Erythroblast (primary cell): ENCODE measurements at places on chromosomes 7 and 10.

DNA sequence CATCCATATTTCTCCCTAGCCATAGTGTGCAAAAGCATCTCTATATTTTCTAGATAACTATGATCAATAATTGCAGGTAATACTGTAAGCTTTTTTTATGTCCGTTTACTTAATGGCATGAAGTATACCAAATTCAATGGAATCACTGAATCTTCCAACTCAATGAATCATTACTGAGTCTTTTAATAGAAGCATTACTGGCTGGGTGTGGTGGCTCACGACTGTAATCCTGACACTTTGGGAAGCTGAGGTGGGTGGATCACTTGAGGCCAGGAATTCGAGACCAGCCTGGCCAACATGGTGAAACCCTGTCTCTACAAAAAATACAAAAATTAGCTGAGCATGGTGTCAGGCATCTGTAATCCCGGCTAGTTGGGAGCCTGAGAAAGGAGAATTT lies 372.5 kb downstream of the BMPER start:
- no peak for DNase-seq

- DNase-seq: no peak
Measured at GRCh38 chr7:143015084-143015483, 11.8 kb downstream of the OR9A2 start.

DNA sequence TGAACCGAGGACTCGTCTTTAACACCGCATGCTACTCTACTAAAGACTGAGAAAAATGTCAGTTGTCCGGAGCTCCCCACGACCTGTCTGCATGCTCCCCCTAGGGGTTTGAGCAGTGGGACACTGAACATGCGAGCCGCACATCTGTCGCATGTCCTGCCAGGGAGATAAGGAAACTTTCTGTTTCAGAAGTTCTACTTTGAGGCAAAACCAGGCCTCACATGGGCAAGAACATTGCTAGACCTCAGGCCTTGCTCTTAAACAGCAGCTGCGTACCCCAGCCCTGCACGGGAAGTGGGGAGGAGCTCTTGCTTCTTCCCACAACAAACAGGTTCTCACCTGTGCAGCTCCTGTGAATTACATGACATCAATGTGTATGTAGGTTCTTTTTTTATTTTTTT lies 30.3 kb upstream of the HERPUD2 start:
- peak; percentile 8 for DNase-seq

DNA sequence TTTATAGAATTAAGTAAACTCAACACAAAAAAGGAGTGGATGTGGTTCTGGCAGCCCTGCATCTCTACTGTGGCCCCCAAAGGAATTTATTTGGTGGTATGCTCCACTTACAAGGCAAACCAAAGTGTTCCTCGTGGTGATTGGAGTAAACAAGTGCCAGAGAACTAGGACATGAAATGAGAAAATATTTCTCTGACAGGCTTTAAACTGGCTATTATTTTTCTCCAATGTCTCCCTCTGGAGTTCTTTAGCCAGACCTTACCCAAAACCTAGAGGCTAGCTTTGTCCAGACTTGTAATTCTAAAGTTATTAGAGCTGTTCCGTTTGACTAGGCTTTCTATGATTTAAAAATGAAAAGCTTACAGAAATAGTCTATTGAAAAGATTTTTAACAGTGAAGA lies 990.1 kb downstream of the CNTNAP2 start:
- no peak for DNase-seq

- peak; percentile 64 for DNase-seq
Measured at GRCh38 chr10:89426230-89426868, 12.0 kb downstream of the IFIT5 start.

DNA sequence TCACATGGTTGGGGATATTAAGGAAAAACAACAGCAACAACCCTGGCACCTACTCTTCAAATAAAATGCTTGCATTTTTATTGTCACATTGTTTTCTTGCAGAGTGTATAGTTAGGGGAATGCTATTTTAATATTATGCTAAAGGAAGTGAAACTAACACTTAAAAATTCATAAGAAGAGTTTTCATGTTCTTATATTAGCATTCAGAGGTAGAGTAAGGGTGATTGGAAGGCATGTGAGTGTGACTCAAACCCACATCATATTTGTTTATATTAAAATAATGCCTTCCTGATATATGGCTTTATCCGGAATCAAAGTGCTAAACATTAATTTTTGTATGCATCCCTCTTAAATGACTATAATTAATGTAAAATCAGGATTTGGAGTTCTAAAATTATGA lies 59.8 kb upstream of the TES start:
- no peak for DNase-seq

DNA sequence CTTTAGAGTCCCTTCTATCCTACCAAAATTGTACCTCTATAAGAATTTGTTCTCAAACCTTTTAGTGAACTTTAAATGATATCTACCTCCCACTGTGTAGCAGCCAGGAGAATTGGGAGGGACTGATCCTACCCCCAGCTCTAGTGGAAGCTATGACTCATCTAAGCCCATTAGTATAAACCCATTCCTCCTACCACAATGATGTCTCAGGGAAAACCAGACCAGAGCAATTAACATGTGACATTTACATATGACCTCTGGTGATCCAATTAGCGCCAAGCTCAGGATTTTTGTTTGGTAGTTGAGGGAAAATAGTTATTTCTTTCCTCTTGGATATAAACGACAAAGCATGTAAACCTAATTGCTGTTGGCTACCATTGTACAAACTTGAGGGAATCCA lies 33.1 kb upstream of the R3HCC1L start:
- DNase-seq: no peak

- DNase-seq: no peak
Measured at GRCh38 chr10:71234004-71234894, 21.9 kb downstream of the UNC5B start.

DNA sequence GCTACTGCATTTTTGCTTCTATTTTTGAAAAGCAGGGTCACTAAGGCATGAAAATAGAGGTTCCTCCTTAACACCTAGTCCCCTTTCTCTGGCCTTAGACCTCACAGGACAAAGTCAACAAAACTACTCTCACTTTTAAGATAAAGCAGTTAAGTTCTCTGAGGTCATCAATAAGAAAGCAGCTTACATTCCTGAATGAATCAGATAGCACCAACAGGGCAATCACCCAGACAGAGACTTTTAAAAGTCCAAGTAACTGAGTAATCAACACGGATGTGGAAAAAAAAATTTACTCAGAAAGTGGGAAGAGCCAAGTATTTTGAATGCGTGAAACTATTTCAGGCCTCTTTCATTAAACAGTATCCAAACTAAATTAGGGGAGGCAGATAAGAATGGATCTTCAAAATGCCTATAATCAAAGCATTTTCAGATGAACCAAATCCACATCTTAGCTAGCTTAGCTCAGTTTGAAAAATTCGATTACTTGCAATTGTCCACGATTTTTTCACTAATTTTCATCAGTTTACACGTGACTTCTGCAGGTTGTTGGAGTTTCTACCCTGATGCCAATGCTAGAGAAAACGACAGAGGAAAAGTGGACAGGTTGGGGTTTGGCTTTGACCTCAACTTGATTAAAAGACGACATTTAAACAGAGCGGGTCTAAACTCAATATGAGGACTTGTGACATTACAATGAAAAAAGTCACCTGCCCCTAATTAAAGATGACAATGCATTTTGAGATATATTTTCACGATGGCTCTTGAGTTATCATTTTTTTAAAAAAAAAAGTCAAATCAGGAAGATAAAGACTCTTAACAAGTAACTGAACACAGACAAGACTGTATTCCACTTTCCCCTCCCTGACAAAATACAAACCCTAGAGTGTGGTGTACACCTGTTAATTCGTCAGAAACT lies 1.6 kb downstream of the BEND7 start:
- DNase-seq: no peak

- DNase-seq: no peak
Measured at GRCh38 chr10:77600640-77601039, 37.0 kb downstream of the KCNMA1 start.

DNA sequence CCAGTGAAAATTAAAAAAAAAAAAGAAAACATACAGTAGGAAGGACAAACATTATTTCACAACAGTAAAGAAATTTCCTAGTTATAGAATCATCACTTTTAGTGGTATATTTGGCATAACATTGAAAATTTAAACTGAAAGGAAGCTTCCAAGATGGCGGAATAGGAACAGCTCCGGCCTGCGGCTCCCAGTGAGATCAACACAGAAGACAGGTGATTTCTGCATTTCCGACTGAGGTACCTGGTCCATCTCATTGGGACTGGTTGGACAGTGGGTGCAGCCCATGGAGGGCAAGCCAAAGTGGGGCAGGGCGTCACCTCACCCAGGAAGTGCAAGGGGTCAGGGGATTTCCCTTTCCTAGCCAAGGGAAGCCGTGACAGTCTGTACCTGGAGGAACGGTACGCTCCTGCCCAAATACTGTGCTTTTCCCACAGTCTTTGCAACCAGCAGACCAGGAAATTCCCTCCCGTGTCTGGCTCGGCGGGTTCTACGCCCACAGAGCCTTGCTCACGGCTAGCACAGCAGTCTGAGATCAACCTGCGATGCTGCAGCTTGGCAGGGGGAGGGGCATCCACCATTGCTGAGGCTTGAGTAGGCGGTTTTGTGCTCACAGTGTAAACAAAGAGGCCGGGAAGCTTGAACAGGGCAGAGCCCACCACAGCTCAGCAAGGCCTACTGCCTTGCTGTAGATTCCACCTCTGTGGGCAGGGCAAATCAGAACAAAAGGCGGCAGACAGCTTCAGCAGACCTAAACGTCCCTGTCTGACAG lies 19.4 kb downstream of the PON3 start:
- DNase-seq: no peak

GRCh38 chr7:120691915-120692314 lies 166.0 kb downstream of the TSPAN12 start:
- DNase-seq: no peak

- no peak for DNase-seq
Measured at GRCh38 chr7:91692800-91693199, 187.7 kb downstream of the MTERF1 start.

DNA sequence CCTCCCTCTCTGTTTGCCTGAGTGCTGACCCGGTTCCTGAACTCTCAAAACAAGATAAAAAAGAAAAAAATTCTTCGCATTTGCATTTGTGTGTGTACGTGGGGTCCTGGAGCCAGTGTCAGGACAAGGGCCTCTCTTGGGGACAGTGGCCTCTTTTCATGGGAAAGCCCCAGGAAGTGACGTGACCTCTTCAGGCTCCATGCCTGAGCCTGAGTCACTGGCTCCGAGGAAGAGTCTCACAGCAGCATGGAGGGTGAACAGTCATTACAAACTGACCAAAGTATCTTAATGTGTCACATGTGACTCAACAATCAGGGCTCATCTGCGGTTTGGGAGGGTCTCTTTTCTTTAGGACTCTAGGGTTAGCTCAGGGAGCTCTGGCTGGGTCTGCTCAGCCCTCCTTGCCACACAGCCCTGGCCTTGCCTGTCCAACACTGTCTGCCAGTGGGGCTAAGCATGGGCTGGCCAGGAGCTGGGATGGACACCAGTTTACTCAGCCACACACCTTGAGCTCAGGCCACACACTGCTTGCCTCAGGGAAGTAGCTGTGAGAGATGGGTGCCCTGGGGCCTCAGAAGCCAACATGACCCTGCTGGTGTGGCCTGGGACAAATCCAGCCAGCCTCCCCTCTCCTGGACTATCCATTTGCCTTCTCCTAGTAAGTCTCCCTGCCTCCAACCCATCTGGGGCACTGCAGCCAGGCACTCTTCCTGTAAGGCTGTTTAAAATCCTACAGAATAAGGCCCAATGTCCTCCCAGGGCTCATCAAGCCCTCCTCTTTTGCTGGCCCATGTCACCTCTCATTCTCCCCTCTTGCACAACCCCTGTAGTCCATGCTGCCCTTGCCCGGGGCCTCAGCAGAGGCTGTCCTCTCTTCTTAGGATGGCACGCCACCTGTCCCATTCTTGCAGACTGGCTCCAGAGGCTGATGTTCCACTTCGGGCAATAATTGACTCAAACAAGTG lies 10.5 kb downstream of the TMEM273 start:
- no peak for DNase-seq

DNA sequence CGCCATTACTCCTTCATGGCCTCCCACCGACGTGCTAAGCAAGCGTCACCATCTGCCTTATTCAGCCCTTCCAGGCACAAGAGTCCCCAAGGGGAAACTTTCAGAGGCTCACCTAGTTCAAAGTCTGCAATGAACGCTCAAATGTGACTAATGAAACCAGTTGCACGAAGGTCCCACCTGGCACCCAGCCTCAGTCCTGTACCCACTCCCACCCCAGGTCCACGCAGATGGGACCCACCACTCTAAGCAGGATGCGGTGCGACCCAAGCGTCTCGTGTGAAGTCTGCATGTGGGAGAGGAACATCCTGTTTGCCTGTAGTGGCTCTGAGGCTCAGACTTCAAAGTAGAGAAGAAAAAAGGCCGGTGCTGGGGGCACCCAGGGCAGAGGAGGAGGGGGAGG lies 40.3 kb downstream of the RGS10 start:
- DNase-seq: no peak

- DNase-seq: no peak
Measured at GRCh38 chr10:94146746-94147145, 153.0 kb downstream of the PLCE1 start.

GRCh38 chr7:130182990-130183389 lies 22.2 kb downstream of the TMEM209 start:
- DNase-seq: no peak

DNA sequence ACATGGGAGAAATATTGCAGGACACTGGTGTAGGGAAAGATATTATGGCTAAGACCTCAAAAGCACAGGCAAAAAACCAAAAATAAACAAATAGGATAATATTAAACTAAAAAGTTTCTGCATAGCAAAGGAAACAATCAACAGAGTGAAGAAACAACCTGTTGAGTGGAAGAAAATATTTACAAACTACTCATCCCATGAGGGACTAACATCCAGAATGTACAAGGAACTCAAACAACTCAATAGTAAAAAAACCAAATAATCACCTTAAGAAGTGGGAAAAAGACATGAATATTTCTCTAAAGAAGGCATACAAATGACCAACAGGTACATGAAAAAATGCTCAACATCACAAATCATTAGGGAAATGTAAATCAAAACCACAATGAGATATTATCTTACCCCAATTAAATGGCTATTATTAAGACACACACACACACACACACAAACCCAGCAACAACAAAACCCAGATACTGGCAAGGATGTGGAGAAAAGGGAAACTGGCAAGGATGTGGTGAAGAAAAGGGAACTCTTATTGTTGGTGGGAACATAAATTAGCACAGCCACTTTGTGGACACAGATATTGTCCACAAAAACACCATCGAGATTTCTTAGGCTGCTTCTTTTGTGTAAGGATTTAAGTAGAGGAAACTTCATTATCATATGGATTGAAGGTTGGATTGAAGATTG lies 9.8 kb upstream of the RAB18 start:
- no peak for DNase-seq

GRCh38 chr7:51128545-51129435 lies 187.8 kb downstream of the COBL start:
- DNase-seq: no peak

- DNase-seq: no peak
Measured at GRCh38 chr7:127791446-127792189, 139.6 kb downstream of the SND1 start.
